ENCODE measurements at places on chromosomes 11 and 22.

DNA sequence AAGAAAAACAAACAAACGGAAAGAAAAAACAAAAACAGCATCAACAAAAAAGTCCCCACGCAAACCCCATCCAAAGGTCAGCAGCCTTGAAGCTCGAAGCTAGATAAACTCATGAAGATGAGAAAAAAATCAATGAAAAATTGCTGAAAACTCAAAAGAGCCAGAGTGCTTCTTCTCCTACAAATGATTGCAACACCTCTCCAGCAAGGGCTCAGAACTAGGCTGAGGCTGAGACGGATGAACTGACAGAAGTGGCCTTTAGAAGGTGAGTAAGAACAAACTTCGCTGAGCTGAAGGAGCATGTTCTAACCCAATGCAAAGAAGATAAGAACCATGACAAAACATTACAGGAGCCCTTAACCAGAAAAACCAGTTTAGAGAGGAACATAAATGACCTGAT lies 18.4 kb upstream of the FTH1 start:
- DNase-seq, result no peak

DNA sequence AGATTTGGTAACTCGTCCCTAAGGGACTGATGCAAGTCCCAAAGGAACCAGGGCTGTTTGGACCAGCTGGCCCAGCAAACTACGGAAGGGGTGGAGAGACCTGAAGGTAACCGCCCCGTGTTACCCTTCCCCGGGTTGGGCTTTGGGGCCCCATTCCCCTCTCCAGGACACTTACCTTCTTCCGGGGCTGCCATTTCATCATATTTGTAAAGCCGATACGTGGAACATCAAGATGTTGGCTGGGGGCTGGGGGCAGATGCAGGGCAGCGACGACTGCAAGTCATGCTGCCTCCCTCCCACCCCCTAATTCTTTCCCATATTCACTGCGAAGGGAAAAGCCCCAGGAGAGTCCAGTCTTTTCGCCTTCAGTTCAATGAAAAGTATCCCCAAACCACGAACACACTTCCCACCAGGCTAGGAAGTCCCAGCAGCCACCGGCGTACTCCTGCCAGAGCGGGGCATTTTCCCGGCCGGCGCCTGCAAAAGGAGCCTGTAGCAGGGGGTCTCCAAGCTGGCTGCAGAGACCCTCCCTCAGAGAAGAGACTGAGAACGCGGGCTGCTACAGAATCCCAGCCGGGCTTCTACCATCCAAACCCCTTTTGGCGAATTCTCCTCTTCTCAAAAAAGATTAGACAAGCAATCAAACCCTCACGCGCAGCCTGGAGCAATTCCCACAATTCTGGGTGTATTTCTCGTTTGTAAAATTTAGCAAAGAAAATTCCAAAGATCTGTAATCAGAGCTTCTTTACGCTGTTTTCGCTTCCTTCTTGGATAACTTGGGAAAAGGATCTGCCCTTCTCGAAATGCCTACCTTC lies 236.7 kb downstream of the TTC28 start:
- DNase-seq, result peak; percentile 28

DNA sequence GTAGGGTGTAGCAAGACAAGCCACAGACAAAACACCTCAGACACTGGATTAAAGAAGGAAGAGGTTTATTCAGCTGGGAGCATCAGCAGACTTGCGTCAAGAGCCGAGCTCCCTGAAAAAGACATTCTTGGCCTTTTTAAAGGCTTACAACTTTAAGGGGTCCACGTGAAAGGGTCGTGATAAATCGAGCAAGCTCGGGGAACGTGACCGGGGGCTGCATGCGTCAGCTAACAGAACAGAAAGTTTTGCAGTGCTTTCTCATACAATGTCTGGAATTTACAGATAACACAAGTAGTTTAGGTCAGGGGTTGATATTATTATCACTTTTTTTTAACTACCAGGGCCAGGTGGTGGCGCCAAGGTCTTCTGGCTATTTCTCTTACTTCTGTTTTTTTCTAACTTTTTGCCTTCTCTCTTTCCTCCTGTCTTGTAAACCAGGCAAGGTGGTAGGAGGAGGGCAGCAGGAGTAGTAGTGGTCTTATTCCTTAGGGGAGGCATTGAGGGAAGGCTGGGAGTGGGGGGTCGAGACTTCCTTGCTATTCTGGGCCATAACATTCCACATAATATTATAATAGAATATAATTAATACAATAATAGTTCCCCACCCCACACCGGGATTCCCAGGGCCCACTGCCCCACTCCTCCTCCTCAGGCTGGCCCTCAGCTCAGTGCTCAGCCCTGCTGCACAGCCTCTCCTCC lies 587 bp upstream of the ALDH3B1 start:
- peak; percentile 85 for DNase-seq

- DNase-seq, result peak; percentile 59
Observed at GRCh38 chr11:59574932-59575502, 40.6 kb downstream of the OSBP start.

DNA sequence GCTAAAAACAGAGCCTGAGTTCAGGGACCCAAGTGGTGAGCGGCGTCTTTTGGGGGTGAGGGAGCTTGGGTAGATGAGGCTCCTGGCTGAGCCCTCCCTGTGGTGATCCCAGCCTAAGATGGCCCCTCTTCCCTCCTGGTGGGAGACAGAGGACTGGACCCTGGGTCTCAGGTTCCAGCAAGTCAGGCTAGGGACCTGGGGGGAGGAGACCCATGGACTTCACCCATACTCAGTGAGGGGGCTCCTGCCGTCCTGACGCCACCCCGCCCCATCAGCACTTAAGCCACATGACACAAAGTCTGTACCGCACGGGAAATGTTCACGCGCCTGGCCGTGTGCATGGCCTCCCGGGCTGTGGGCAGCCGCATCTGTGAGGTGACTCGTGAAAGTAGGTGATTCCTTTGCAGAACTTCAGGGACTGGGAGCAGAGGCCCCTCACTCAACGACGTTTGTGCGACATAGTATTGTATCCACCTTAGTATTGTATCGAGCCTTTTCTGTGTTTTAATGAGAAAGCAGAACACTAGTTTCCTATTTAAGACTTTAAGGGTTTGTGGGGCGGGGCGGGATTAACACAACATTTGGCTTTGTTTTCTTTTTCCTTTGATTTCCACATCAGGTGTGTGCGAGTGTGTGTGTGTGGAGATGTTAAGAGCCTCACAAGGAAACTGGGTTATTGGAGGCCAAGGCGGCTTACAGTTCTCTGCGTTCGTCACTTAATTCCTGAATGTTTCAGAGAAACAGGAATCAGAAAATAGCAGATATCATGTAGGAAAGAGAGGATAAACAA lies 18.4 kb upstream of the TMEM191C start:
- DNase-seq, result no peak

DNA sequence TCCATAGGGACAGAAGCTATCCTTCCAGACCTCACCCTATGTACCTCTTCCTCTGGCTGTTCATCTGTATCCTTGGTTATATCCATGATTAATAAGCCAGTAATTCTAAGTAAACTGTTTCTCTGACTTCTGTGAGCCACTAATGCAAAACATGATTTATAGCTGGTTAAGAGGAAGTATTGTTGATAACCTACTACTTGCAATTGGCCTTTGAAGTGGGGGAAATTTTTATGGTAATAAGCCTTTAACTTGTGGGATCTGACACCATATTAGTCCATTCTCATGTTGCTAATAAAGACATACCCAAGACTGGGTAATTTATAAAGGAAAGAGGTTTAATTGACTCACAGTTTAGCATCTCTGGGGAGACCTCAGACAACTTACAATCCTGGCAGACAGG lies 21.9 kb downstream of the CASP12 start:
- DNase-seq, result no peak

GRCh38 chr11:12285811-12286222 lies 91.6 kb upstream of the PARVA start:
- DNase-seq, result no peak

GRCh38 chr11:20584093-20584774 lies 15.2 kb upstream of the SLC6A5 start:
- DNase-seq, result no peak

- no peak for DNase-seq
Observed at GRCh38 chr11:327581-327923, 6.9 kb upstream of the IFITM3 start.

DNA sequence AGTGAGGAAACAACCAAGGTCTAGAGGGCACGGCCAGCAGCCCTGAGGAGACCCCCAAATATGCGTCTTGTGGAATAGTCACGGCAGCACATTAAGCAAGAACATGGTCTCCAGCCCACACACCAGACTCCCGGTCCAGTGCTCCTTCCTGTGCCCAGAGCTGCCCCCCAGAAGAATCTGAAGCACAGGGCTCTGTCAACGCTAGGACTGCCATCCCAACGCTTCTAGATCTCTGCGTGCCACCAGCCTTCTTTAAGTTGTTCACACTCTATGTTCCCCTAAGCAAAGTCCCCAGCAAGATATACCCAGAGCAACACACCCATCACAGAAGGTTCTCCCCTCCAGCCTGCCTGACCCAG lies 3.5 kb upstream of the SEC14L2 start:
- DNase-seq, result no peak

DNA sequence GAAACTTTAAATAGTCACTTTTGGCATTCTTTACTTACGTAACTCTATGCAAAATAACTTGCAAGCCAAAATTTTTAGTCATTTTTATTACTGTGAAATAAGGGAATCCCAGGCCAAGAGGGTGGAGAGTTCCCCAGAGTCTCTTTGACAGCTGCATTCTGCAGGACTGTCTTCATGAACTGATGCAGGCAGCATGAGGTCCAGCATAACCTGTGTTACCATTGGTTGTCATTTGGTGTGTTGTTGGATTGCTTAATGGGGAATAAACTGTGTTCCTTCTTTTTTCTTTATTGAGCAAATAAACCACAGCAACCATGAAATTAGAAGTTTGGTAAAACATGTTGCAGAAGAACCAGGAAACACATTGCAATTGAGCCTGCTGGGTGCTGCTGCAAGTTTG lies 24.6 kb downstream of the MMP27 start:
- peak; percentile 82 for DNase-seq

- DNase-seq, result no peak
Observed at GRCh38 chr11:85184721-85185120, 442.4 kb downstream of the DLG2 start.

DNA sequence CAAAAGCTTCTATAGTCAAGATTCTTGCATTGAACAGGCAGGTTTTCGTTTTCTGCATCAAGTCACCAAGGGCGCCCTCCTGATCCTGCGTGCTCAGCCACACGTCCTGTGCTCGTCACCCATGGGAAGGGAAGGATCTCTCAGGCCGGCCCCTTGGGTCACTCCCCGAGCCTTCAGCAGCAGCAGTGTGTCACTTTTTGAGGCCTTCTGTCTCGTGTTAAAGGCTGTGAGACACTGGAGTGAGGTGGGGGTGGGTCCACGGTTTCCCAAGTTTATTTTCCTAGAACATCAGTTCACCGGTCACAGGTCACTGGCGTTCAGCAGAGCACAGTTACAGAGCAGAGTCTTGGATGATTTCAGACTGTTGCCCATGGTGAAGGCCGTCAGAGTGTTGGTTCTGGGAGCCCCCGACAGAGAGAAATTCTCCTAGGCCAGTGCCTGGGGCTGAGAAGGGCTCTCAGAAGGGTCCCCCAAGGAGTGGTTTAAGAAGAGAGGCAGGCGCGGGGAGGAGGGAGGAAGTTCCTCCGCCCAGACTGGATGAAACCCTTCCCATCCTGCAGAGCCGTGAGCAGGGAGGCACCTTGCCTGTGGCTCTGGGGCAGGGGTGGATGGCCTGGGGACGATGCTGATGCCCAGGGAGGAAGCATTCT lies 13.5 kb upstream of the ADORA2A start:
- DNase-seq, result no peak

GRCh38 chr11:83051760-83052671 lies 19.7 kb downstream of the RAB30 start:
- DNase-seq, result peak; percentile 98

GRCh38 chr11:92109466-92109865 lies 115.2 kb upstream of the FAT3 start:
- DNase-seq, result no peak

- no peak for DNase-seq
Observed at GRCh38 chr22:46447906-46448305, 89.5 kb downstream of the CELSR1 start.

DNA sequence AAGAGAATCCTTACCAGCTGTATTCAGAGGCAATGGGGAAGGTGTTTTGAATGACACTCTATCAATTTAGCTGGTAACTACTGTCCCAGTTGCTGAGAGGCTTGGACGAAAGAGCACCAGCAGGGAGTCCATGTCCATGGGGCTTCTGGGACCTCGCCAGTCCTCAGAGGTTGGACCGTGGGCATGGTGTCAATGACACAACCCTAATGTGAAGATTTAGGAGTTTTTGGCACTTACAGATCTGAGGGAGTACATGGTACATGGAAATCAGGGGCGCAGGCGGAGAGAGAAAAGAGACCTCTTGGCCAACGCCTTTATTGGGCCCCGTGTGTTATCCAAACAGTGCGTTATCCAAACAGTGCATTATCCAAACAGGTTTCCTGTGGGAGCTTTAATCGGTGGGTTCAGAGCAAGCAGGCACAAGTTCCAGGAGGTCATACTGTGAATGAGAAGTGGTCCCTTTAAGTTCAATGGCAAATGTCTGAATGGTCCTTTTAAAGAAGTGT lies 169.1 kb upstream of the B3GAT1 start:
- no peak for DNase-seq

- no peak for DNase-seq
Observed at GRCh38 chr11:283405-284104, 5.3 kb downstream of the NLRP6 start.

- DNase-seq, result peak; percentile 90
Observed at GRCh38 chr11:19789835-19790710, 77.4 kb downstream of the NAV2 start.

- no peak for DNase-seq
Observed at GRCh38 chr11:62928011-62928410, 6.8 kb upstream of the CHRM1 start.

- no peak for DNase-seq
Observed at GRCh38 chr11:35934981-35935380, 8.9 kb upstream of the LDLRAD3 start.

GRCh38 chr11:123062892-123063825 lies 1.2 kb upstream of the HSPA8 start:
- peak; percentile 72 for DNase-seq

DNA sequence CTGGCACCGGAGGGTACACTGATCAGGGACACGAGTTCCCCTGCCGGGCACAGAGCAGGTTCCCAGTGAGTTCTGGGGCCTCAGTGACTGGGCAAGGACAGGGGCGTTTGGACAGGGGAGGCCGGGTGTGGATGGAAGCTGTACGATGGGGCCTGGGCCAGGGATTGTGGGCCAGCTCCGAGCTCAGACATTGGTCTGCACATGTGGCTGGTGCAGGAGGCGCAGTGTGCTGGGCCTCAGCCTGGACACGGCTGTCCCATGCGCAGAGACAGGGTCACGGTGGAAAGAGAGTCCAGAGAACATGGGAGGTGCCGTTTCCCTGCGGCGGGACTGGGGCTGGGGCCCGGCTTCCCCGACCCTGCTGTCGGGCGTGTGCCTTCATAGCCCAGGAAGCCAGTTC lies 60.7 kb downstream of the CDKN1C start:
- no peak for DNase-seq

- no peak for DNase-seq
Observed at GRCh38 chr22:29454276-29454675, 15.9 kb downstream of the RFPL1 start.

- DNase-seq, result no peak
Observed at GRCh38 chr11:27215471-27216269, 147.3 kb downstream of the CCDC34 start.

GRCh38 chr11:75246671-75247350 lies 6.2 kb downstream of the TPBGL start:
- DNase-seq, result no peak

GRCh38 chr11:68689737-68690625 lies 5.6 kb downstream of the GAL start:
- no peak for DNase-seq

Measured in fibroblast of villous mesenchyme (primary cell).